ENCODE measurements at places on chromosomes 13 and 19. TPM values are rescaled to one million over a fixed set of nuclear protein-coding genes. Genes with fewer than 3 reads are reported as not detected.

- no peak for DNase-seq
Observed at GRCh38 chr19:56603829-56604228, 8.7 kb downstream of the ZNF71 start.

GRCh38 chr19:7833225-7834099 lies 3.4 kb downstream of the EVI5L start:
- DNase-seq = no peak

Gene HAUS8
- 6.7 TPM for total RNA-seq

DNA sequence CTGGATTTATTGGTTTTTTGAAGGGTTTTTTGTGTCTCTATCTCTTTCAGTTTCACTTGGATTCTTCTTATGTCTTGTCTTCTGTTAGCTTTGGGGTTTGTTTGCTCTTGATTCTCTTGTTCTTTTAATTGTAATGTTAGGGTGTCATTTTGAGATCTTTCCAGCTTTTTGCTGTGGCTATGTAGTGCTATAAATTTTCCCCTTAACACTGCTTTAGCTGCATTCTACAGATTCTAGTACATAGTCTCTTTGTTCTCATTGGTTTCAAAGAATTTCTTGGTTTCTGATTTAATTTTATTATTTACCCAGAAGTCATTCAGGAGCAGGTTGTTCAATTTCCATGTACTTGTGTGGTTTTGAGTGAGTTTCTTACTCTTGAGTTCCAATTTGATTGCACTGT lies 24.6 kb downstream of the ZNF430 start:
- no peak for DNase-seq

Gene IGFL1
- total RNA-seq = not detected

DNA sequence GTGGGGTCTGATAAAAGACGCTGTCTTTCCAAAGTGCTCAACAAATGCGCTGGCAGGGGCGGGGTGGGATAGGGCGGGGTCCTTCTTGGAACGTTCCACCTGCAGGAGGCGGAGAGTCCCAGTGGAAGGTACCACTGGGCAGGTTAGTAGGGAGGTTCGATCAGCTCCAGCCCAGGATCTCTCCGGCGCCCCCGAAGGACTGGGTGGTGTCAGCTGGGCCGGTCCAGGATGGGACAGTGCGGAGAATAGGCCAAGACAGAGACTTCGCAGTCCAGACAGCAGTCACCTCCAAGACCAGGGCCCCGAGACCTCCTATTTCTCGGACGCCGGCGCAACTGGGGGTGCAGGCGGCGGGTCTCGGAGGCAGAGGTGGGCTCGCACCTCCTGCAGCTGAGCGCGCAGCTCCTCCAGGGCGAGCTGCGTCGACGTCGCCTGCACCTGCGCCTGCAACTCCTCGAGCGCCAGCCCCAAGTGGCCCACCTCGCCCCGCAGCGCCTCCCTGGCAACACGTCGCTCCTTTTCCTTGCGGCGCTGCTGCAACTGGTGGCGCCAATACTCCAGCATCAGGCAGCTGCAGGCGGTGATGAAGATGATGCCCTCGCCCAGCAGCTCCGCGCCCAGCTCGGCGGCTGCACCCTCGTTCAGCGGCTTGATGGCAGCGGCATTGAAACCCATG lies 21.6 kb downstream of the VASP start:
- no peak for DNase-seq

Gene CLASRP
- total RNA-seq = 81.9 TPM

DNA sequence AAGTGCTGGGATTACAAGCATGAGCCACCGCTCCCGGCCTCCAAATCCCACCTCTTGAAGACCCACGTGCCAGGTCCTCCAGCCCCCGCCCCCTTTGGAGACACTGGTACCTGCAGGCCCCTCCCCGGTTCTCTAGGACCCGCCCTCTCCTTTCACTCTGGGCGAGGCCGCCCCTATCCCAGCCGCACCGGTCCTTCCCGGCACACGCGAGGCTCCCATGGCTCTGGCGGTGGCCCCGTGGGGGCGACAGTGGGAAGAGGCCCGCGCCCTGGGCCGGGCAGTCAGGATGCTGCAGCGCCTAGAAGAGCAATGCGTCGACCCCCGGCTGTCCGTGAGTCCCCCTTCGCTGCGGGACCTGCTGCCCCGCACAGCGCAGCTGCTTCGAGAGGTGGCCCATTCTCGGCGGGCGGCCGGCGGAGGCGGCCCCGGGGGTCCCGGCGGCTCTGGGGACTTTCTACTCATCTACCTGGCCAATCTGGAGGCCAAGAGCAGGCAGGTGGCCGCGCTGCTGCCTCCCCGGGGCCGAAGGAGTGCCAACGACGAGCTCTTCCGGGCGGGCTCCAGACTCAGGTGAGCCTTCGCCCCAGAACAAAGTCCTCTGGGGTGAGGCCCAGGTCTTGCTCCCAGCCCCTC lies at the start of gene CBLC:
Gene CBLC (plus strand): TSS at position 176 of the 633 bp plus-strand sequence. CDS start 42 bp downstream, at position 218.
- DNase-seq = no peak

- DNase-seq = peak; percentile 64
Observed at GRCh38 chr19:28468701-28469459, 744.1 kb downstream of the UQCRFS1 start.

DNA sequence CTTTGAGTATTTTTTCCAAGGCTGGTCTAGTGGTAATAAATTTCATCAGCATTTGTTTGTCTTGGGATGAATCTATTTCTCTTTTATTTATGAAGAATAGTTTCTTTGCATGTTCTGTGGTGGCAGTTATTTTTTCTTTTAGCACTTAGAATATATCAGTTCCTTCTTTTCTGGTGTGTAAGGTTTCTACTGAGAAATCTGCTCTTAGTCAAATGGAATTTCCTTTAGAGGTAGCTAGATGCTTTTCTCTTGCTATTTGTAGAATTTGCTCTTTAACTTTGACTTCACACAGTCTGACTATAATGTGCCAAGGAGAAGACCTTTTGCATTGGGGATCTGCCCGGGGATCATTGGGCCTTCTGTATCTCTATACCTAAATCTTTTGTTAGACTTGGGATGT lies 4.1 kb upstream of the SIGLEC6 start:
- no peak for DNase-seq

GRCh38 chr19:30028992-30029343 lies 86.9 kb downstream of the URI1 start:
- no peak for DNase-seq

DNA sequence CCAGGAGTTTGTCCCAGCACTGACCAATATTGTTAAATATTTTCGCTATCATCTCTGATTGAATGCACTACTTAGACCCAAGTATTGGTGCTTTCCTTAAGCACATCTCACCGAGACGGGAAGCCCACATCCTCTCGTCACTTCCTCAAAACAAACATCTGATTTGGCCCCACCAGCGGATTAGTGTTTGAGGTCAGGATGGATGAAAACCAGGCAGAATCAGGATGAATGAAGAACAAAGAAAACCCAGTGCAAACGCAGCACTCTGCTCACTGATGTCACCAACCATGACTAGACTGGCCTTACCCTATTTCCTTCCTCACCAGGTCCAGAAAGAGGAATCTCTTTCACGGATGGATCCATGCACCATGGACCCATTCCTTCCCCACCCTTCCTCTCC lies 6.0 kb downstream of the PLAUR start:
- no peak for DNase-seq

GRCh38 chr13:33524086-33524485 lies 238.5 kb upstream of the STARD13 start:
- no peak for DNase-seq

DNA sequence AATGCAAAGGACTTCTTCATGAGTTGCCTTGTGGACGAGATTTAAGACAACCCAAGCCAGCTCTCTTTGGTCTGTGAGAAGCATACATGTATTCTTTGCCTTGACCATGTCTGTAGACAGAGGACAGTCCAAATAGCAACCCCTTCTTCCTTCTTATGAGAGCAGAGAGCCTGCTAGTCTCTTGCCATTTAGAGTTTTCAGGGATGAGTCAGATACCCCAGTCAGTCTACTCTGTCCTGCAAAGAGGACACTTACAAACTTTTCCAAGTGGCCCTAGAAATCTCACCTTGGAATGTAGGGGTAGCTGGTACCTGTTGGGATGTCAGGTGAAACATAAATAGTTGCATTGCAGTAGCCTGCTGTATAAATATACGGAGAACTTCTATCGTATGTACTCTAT lies 36.7 kb downstream of the DNAJC3 start:
- no peak for DNase-seq

DNA sequence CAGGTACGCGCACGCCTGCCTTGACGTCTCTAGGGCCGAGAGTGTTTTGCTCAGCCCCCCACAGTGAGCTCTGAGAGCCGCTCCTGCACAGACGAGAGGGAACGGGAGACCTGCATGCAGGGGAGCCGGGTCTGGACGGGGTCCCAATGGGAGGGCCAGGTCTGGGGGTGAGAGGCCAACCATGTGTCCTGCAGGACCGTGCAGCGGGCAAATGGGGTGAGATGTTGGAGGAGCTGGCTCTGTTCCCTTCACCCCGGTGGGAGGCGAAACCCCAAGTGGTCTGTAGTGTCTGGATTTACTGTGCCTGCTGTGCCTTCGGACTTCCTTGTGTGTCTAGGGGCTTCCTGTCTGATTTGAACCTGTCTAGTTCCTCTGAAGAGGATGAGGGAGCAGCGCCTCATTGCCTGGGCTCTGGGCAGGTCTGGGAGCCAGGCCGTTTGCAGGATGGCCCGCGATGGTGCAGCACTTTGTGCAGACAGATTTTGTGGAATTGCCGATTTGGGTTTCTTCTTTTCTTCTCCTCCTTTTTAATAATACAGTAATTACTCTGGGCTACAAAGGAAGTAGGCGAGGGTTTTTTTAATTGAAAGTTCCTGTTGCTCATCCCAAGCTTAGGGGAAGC lies 2.1 kb downstream of the CSNK1G2 start:
- no peak for DNase-seq

Gene CKAP2
- total RNA-seq = 5.8 TPM

- DNase-seq = no peak
Observed at GRCh38 chr13:47413112-47413511, 516.3 kb upstream of the HTR2A start.

DNA sequence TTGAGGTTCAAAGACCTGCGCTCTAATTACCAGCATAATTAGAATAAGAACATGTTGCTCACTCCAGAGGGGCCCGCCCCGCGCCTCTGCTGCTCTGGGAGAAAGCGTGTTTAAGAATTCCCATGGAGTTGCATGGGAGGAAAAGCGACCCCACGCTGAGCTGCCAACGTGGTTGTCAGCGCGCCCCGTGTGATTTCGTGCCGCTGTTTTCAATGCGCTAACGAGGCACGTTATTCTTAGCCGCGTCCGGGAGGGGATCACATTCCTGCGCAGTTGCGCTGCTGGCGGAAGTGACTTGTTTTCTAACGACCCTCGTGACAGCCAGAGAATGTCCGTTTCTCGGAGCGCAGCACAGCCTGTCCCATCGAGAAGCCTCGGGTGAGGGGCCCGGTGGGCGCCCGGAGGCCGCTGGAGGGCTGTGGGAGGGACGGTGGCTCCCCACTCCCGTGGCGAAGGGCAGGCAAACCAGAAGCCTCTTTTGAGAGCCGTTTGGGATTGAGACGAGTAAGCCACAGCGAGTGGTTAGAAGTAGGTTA lies 173.8 kb upstream of the SOX1 start:
- DNase-seq = no peak

GRCh38 chr19:48351341-48351752 lies 12.4 kb downstream of the TMEM143 start:
- DNase-seq = peak; percentile 73

- no peak for DNase-seq
Observed at GRCh38 chr19:48424694-48425219, 21.0 kb upstream of the GRWD1 start.

DNA sequence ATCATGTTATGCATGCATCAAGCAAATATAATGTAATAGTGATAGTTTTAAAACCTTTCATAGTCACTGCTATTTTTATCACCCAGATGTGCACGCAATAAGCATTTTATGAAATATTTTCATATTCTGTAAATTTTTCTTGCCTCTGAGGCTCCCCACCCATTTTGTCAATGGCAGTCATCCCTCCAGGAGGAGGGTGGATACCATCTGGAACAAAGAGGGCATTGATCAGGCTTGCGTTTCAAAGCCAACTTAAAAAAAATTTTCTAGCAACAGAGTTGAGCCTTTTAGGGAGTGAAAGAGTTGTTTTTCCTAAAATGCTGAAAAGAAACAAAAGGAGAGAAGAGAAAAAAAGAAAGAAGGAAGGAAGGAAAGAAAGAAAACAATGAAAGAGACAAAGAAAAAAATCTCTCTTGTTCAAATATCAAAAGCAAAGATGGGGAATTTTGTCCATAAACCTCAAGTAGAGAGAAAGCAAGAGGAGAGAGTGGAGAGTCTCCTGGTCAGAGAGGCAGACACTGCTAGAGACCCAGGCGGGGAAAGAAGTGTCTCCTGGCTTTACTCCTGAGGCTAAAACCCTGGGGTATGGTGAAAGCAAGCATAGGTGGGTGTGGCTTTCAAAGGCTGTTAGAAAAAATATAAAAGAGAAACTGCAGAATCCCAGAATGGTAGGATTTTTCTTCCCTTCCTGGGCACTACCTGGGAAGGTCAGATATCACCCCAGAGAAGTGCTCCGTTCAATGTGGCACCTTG lies 63.6 kb upstream of the KLF12 start:
- DNase-seq = no peak

GRCh38 chr13:29760544-29760943 lies 89.9 kb downstream of the UBL3 start:
- no peak for DNase-seq

DNA sequence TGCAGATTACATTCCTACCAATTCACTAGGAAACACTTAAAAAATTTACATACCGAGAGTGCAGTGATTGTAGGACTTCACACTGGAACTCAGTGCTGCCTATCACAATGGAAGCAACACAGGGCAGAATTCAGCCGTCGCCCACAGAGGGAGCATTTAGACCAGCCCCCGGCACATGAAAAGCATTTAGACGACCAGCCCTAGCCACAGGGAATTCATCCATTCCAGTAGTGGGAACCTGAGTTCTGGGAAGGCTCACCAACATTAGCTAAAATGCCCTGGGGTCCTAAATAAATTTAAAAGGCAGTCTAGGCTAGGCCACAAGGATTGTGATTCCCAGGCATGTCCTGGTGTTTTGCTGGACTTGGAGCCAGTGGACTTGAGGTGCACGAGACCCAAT lies 155.2 kb downstream of the LIG4 start:
- DNase-seq = no peak

Gene TUBB4A
- total RNA-seq = 2.4 TPM

DNA sequence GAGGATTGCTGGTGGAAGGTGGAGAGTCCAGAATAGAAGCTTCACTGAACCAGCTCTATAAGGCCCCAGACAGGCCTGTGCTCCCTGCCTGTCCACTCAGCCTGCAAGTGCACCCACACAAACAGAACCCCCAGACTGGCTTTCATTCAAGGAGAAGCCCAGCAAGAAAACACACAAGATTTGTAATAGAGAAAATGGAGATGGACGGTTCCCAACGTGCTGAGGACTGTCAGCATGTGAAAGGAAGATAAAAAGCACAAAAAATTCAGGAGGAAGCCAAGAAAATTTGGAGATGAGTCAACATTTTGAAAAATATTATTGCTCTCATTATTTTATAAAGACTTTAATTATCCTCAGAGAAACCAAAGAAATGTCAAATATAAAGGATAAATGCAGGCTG lies 218.2 kb upstream of the SLC10A2 start:
- DNase-seq = no peak

Gene ZFP28
- 11.1 TPM for total RNA-seq

- no peak for DNase-seq
Observed at GRCh38 chr13:25478186-25478585, 106.4 kb downstream of the ATP8A2 start.

Gene PROZ
- not detected for total RNA-seq

Measured in sigmoid colon (tissue), 7 donors.